ENCODE measurements at places on chromosomes 6 and 20. TPM values are rescaled to one million over a fixed set of nuclear protein-coding genes. Genes with fewer than 3 reads are reported as not detected.

- DNase-seq = no peak
Observed at GRCh38 chr6:158639056-158639455, 5.5 kb downstream of the DYNLT1 start.

The PBX2 gene
- 64.9 TPM for total RNA-seq

The RSPH3 gene
- total RNA-seq = 6.5 TPM

- DNase-seq = no peak
Observed at GRCh38 chr20:46550461-46550860, at the start of gene OCSTAMP. TSS of gene OCSTAMP (minus strand) at chr20:46550654. CDS start at chr20:46550560, 94 bp downstream.

The EPPIN gene
- total RNA-seq = not detected

The DEFB113 gene
- total RNA-seq = not detected

The ACTL10 gene
- total RNA-seq = 0.91 TPM

- DNase-seq = no peak
Observed at GRCh38 chr20:13205425-13205824, 15.6 kb upstream of the ISM1 start.

The MAS1 gene
- total RNA-seq = not detected

The SLPI gene
- not detected for total RNA-seq

DNA sequence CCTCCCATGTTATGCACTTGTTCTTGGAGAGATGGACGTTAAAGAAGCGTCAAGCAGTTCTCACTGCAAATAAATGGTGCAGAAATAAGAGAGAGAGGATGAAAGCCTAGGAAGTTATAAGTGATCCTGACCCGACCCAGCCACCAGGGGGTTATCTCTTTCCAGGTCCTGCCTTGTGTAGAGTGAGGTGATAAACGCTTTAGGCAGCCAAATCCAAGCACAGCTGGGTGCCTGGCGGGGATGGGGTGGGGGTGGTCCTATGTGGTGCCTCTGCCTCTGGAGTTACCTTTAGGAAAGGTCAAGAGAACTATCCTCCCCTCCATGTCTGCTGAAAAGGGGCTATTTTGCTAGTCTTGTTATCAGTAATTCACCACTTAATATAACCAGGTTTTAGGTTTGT lies 9.2 kb upstream of the TFAP2A start:
- DNase-seq = no peak

The PCK1 gene
- not detected for total RNA-seq

The TP53TG5 gene
- total RNA-seq = 0.40 TPM

DNA sequence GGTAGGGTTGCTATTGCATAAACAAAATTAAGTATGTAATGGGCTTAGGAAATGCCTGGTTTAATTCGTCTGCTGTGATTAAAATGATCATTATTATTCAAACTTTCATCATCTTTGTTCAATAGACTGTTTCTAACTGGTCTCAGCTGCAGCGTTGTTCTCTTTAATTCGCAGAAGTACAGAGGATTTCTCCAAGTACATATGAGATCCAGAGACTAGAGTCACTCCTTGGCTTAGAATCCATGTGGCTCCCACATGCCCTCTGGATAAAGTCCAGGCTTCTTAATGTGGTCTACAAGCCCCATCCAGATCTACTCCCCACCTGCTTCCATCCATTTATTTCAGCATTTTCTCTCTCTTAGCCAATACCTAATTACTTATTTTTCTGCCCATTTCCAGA lies 1.1 kb upstream of the ZBTB24 start:
- no peak for DNase-seq

The HSPA12B gene
- total RNA-seq = not detected

- DNase-seq = no peak
Observed at GRCh38 chr6:9138936-9139335, 703.6 kb upstream of the SLC35B3 start.

- no peak for DNase-seq
Observed at GRCh38 chr6:39760226-39760952, 31.8 kb upstream of the DAAM2 start.

- no peak for DNase-seq
Observed at GRCh38 chr6:133818320-133818719, 70.6 kb upstream of the TCF21 start.

GRCh38 chr6:151073701-151074100 lies 166.1 kb upstream of the AKAP12 start:
- no peak for DNase-seq

DNA sequence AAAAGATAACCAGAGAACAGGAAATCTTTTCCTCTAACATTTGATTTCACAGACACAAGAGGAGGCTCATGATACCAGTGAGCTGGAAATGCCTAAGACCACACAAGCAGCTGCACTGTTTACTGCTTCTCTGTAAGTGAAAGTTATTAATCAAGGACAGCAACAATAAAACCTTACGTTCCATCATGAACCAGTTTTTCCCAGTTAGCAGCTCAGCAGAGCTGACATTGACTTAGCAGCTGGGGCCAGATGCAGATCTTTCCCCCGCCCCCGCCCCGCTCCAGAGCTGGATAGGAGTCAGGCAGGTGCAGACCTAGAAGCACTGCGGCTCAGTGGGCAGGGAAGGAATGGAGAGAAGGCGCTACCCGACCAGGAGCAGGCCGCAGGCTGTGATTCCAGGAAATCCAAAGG lies 275.2 kb downstream of the GMDS start:
- no peak for DNase-seq

DNA sequence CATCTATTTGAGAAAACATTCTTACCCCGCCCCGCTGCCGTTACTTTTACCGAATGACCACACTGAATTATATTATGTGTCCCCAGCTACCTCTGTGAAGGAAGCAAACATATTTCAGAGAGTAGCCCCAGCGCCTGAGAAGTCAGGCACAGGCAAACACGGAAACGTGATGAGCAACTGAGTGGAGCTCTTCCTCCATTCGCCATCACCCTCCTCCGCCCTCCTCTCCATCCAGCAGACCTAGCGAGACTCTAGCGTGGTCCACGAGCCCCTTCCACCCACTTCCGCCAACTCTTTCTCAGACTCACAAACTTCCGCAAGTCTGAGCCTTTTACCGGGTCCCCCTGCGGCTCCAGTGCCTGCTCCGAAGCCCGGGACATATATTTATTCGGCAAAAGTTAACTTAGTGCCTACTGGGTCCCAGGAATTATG lies 582 bp downstream of the SNRPB start:
- peak; percentile 73 for DNase-seq

GRCh38 chr20:63553933-63554290 lies at the start of gene FNDC11:
TSS of gene FNDC11 (plus strand) at chr20:63554159. CDS start at chr20:63555664, 1,505 bp downstream.
- peak; percentile 62 for DNase-seq
